Uterus (tissue), 4 donors: ENCODE measurements at places on chromosomes 7 and 10. TPM values are rescaled to one million over a fixed set of nuclear protein-coding genes. Genes with fewer than 3 reads are reported as not detected.

DNA sequence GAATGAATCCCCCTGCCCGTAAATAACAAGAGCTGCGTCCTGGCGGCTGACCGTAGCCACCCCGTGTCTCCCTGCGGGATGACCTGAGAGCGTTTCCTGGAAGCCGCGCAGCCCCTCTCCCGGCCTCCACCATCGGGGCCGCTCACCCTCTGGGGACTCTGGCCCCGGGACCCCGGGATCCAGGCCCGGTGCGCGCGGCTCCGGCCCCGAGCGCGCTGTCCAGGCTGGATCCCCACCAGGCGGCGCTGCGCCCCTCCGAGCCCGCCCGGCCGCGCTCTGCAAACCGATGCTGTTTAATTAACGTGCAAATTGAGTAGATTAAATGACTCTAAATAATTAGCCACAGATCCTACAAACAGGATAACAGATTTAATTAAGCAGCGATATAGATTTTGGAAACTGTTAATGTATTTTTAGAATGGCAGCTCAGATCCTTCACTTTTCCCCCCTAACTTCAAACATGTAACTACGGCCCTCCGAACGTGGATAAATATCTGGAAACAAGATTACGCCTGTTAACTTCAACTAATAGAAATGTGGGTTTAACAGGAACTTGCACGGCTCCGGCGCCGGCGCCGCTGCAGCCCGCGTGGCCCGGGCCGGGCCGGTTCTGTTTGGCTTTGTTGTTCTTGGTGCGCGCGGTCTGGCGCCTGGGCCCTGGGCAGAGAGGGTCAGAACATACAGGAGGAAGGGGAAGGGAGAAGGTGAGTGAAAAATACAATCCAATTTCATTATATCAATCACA is 7.1 kb upstream of the UNCX start:
- no peak for DNase-seq
- H3K27me3 ChIP-seq: peaks cover 66% of the 10 kb centered on the region
- no peak overlapping the region for H3K27ac ChIP-seq
- H3K4me1 ChIP-seq: peaks cover 10% of the 10 kb centered on the region
- no peaks in the 10 kb centered on the region for H3K36me3 ChIP-seq

- H3K4me1 ChIP-seq: no peaks in the 10 kb centered on the region
- H3K27ac ChIP-seq: peak overlapping the region; percentile 5
- H3K4me3 ChIP-seq: no peak overlapping the region
Measured at GRCh38 chr7:102431617-102432298, 1.6 kb upstream of the ORAI2 start.

GRCh38 chr7:44224974-44225565 is 24.3 kb downstream of the YKT6 start:
- no peaks in the 10 kb centered on the region for H3K36me3 ChIP-seq
- DNase-seq: no peak
- no peak overlapping the region for H3K4me3 ChIP-seq
- no peak overlapping the region for H3K27ac ChIP-seq
- no peaks in the 10 kb centered on the region for H3K4me1 ChIP-seq

LIPF gene
- not detected for total RNA-seq

NRCAM gene
- 30.3 TPM for total RNA-seq

DNA sequence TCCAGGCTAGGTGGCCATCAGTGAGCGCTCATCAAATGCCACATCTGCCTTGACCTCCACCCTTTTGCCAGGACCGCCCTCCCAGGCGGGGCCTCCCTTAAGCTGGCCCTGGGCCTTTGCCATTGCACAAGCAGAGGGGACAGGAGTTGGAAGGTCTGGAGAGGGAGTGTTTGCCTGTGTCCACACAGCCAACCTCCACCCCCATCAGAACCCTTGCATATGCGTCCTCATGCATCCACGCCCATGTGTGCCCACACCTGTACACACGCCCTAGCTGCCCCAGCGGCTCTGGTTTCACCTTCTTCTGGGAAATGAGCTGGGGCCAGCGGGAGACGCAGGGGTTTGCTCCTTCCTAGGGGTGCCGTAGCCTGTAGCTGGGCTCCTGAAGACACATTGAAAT is 64.0 kb downstream of the NEURL1 start:
- H3K27ac ChIP-seq: peak overlapping the region; percentile 83
- H3K4me1 ChIP-seq: peaks cover 22% of the 10 kb centered on the region
- DNase-seq: no peak
- H3K27me3 ChIP-seq: no peaks in the 10 kb centered on the region

DNA sequence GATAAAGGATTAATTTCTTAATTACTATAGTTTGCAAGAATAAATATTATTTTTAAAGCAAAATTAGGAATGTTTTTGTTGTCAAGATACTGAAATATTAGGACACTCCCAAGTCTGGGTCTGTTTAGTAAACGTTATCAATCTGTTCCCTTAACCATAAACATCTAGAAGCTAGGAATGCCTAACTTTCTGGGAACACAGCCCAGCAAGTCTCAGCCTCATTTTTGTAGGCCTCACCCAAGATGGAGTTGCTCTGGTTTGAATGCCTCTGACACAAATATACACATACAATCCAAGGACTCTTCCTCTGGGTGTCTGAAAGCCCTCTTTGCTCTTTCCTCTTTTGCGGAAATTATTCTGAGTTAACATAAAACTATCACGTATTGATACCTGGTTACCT is 487.4 kb upstream of the CELF2 start:
- H3K4me3 ChIP-seq: no peak overlapping the region
- H3K27ac ChIP-seq: no peak overlapping the region
- H3K27me3 ChIP-seq: no peaks in the 10 kb centered on the region
- DNase-seq: no peak
- no peaks in the 10 kb centered on the region for H3K36me3 ChIP-seq
- H3K4me1 ChIP-seq: no peaks in the 10 kb centered on the region

IL6 gene
- total RNA-seq: 11.2 TPM

GRCh38 chr10:21637795-21638194 is 103.8 kb downstream of the MLLT10 start:
- H3K4me1 ChIP-seq: no peaks in the 10 kb centered on the region
- H3K27ac ChIP-seq: no peak overlapping the region
- H3K4me3 ChIP-seq: no peak overlapping the region
- H3K27me3 ChIP-seq: no peaks in the 10 kb centered on the region
- H3K36me3 ChIP-seq: no peaks in the 10 kb centered on the region

GRCh38 chr7:71272509-71273490 is 140.9 kb downstream of the GALNT17 start:
- H3K27me3 ChIP-seq: no peaks in the 10 kb centered on the region
- H3K4me3 ChIP-seq: no peak overlapping the region
- no peaks in the 10 kb centered on the region for H3K36me3 ChIP-seq
- H3K27ac ChIP-seq: peak overlapping the region; percentile 73

ODAD2 gene
- 2.4 TPM for total RNA-seq

BLVRA gene
- 59.7 TPM for total RNA-seq

DNA sequence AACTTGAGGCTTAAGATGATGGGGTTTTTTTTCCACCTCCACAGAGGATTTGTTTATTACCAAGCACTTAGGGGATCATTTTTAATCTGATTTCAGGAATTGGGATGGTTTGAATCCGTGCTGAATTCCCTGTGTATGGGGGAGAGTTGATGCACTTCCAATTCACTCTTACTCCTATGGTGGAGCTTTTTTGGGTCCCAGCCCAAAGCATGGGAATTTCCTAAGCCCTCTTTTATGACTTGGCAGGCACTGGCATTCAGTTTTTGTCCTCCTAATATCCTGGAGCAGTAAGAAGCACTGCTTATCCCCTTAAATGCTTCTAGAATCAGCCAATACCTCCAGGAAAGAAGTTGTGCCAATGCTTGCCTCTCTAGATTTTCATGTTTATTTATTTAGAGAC is 78.7 kb downstream of the HYCC1 start:
- no peak overlapping the region for H3K4me3 ChIP-seq
- H3K27me3 ChIP-seq: no peaks in the 10 kb centered on the region
- no peaks in the 10 kb centered on the region for H3K36me3 ChIP-seq
- no peak for DNase-seq
- no peak overlapping the region for H3K27ac ChIP-seq

GRCh38 chr7:93578762-93579161 is 4.2 kb upstream of the CALCR start:
- no peak overlapping the region for H3K27ac ChIP-seq
- no peaks in the 10 kb centered on the region for H3K4me1 ChIP-seq
- no peaks in the 10 kb centered on the region for H3K27me3 ChIP-seq
- no peaks in the 10 kb centered on the region for H3K36me3 ChIP-seq
- H3K4me3 ChIP-seq: no peak overlapping the region
- DNase-seq: no peak

GRCh38 chr7:36208426-36208825 is 55.4 kb downstream of the EEPD1 start:
- DNase-seq: no peak
- no peaks in the 10 kb centered on the region for H3K27me3 ChIP-seq
- no peak overlapping the region for H3K27ac ChIP-seq
- H3K36me3 ChIP-seq: no peaks in the 10 kb centered on the region
- peaks cover 6% of the 10 kb centered on the region for H3K4me1 ChIP-seq
- no peak overlapping the region for H3K4me3 ChIP-seq

DNA sequence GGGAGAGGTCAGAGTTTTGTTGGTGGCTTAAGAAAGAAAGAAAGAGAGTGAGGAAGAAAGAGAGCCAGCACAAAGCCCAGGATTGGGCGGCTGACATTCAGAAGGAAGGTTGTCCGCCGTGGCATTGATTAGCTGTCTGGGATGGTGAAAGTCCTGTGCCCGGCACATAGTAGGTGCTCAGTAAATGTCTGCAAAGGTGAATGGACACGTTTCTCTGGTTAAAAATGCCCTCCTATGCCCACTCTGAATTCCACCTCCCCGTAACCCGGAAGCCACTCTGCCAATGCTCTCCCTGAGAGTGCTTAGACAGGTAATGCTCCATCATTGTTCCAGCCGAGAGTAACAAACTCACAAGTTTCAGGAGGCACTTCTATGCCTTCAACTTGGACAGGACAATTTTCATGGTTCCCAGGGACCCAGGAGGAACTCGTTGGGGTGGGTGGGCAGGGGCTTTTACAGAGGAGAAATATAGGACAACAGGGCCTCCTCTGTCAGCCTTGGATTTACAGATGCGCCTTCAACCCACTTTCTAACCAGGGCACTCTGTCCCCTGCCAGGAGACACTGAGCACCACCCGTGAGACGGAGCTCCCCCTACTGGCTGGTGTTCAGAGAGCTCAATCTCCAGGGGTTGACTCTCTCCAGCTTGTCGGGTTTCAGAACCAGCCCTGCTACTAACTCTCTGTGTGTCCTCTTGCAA is 411.5 kb upstream of the ZMIZ1 start:
- no peak overlapping the region for H3K4me3 ChIP-seq
- DNase-seq: peak; percentile 69
- no peaks in the 10 kb centered on the region for H3K4me1 ChIP-seq
- peak overlapping the region; percentile 4 for H3K27ac ChIP-seq
- H3K27me3 ChIP-seq: no peaks in the 10 kb centered on the region

GRCh38 chr7:46557295-46557711 is 636.2 kb upstream of the IGFBP3 start:
- H3K27ac ChIP-seq: peak overlapping the region; percentile 75
- no peaks in the 10 kb centered on the region for H3K36me3 ChIP-seq
- no peaks in the 10 kb centered on the region for H3K27me3 ChIP-seq
- peaks cover 19% of the 10 kb centered on the region for H3K4me1 ChIP-seq
- peak; percentile 53 for DNase-seq

GRCh38 chr10:125555743-125556142 is 127.2 kb downstream of the TEX36 start:
- no peaks in the 10 kb centered on the region for H3K27me3 ChIP-seq
- no peak overlapping the region for H3K4me3 ChIP-seq
- H3K27ac ChIP-seq: no peak overlapping the region
- no peaks in the 10 kb centered on the region for H3K36me3 ChIP-seq
- DNase-seq: no peak

COL28A1 gene
- 6.8 TPM for total RNA-seq

- no peak overlapping the region for H3K4me3 ChIP-seq
- DNase-seq: no peak
- no peak overlapping the region for H3K27ac ChIP-seq
Measured at GRCh38 chr10:84876116-84876999, 548.0 kb downstream of the CCSER2 start.

GRCh38 chr7:35253460-35253709 is 515 bp downstream of the TBX20 start:
- H3K4me1 ChIP-seq: peaks cover 8% of the 10 kb centered on the region
- H3K4me3 ChIP-seq: no peak overlapping the region
- DNase-seq: no peak
- H3K27me3 ChIP-seq: no peaks in the 10 kb centered on the region
- no peaks in the 10 kb centered on the region for H3K36me3 ChIP-seq
- H3K27ac ChIP-seq: no peak overlapping the region

- no peaks in the 10 kb centered on the region for H3K27me3 ChIP-seq
- H3K27ac ChIP-seq: peak overlapping the region; percentile 58
- H3K4me1 ChIP-seq: peaks cover 9% of the 10 kb centered on the region
- no peak for DNase-seq
Measured at GRCh38 chr10:72020914-72021809, 57.0 kb downstream of the CHST3 start.

DNA sequence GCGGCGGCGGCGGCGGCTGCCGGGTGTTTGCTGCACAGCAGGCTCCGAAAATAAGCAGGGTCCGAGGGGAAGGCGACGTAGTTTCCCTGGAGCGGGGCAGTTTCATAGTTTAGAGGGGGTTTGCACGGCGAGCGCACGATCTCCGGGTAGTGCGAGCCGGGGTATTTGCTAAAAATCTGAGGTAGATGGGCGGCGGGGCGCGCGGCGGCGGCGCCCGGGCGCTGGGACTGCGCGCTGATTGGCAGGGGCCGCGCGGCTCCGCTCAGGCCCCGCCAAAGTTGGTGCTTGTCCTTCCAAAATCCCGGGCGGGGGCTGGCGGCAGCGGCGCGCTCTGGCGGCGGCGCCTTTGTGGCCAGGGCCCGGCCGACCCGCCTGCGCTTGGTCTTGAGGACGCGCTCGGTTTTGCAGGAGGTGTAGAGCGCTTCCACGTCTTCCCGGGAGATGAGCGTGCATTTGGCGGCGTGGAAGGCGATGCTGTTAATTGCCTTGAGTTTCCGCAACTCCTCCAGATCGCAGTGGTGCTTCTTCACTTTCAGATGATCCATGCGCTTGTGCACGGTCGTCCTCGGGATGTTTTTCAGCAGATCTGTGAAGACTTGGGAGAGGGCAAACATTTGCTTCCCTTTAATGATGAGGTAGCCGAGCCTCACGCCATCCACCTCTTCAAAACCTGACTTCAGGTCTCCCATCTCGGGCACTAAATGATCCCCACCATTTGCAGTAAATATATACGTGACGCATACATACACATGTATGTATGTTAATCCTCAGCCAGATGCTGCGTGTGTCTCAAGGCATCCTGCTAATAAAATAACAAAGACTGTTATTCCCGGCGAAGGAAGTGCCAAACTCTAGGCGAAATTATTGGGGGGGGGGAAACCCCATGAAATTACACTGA is 8.1 kb downstream of the SKIDA1 start:
- peak overlapping the region; percentile 76 for H3K27ac ChIP-seq
- H3K36me3 ChIP-seq: no peaks in the 10 kb centered on the region
- H3K4me1 ChIP-seq: peaks cover 3% of the 10 kb centered on the region
- H3K4me3 ChIP-seq: peak overlapping the region; percentile 67
- DNase-seq: peak; percentile 64

DNA sequence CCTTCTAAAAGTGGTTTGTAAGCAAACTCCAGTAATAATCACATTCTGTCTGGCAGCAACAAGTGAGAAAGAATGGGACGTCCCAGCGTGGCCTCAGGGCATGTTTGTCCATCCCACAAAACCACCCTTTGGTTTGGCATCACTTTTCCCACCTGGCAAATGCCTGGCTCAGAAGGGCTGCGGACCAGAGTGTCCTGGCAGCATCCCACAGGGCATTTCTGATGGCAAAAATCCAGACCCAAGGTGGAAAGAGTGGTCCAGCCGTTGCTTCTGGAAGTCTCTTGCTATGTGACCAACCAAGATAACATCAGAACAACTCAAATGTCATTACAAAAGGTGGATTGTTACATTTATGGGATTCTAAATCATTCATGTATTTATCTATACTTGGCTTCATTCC is 174.4 kb downstream of the CREB5 start:
- H3K27ac ChIP-seq: no peak overlapping the region
- H3K4me1 ChIP-seq: no peaks in the 10 kb centered on the region
- H3K36me3 ChIP-seq: no peaks in the 10 kb centered on the region
- DNase-seq: no peak
- no peaks in the 10 kb centered on the region for H3K27me3 ChIP-seq
- no peak overlapping the region for H3K4me3 ChIP-seq
